ENCODE measurements at places on chromosomes 1 and 21.

DNA sequence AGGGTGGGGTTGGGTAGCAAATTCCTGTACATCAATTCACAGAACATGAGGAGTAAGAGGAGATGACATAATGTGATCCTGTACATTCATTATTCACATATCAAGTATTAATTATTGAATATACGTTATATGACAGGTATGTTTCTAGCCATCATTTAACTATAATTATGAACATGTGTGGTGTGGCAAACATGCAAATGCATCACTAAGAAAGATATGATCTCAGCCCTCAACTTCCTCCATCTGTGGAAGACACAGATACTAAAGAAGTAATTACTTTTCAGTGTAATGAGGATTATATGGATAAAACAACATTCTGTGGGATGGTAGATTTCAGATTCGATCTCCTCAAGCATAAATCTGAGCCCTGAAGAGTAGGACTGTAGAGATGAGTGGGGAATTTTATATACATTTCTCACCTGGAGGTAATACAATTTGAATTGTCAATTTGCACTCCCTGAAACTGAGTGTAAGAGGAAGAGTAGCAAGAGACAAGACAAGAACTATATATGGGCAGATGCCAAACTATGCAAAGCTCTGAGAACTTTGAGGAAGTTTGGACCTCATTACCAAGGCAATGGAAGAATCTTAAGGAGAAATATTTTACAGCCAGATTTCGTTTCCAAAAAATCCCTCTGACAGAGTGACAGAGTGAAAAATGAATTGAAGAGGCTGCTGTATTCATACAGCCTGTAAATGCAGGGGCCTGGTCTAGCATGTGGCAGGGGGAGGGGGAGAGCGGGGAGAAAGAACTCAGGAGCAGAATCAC, 275.5 kb downstream of the TPR start:
- no peak for DNase-seq

- DNase-seq = no peak
Measured at GRCh38 chr1:204326771-204327300, 32.9 kb downstream of the PLEKHA6 start.

DNA sequence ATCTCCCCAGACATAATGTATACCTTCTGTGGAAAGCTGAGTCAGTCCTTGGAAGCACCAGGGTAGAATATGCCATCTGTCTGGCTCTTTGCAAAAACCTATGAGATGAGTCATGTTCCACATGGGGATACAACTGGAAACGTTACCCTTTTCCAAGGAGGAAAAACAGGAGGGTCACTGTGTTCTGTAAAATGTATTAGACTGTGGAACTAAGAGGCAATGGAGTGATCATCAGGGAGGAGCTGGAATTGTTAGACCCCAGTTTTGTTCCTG, 16.1 kb upstream of the PSMD4 start:
- DNase-seq = peak; percentile 22

DNA sequence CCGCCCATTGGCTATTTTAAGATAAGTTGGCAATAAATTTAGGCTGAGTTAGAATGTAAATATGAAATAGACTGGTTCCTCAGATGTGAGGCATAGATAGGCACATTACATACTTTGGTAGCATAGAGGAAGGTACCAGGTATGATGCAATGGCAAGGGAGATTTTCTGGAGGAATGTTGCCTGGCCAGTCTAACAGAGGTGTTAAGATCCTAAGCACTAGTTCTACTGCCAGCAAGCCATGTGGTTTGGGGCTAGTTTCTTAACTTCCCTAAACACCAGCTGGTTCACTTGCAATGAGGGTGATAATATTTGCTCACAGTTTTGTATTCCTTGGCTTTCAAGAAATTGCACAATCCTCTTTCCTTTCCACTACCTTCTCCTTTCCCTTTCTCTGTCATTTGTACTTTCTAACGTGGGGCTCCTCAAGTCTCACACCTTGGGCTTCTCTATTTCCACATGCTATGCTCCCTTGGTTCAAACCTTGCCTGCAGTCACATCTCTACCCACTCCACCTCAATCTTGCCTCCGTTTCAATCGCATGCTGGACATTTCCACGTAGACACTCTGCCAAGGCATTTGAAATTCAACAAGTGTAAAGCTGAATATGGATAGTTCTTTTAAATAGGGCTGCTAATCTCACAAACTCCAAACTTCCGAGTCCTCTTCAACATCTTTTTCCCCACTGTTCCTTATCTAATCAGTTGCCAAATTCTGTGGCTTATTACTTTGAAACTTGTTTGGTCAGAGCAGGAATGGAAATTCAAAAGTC, 4.7 kb upstream of the CD55 start:
- DNase-seq = no peak

GRCh38 chr1:198416296-198416695, 124.2 kb downstream of the ATP6V1G3 start:
- DNase-seq = no peak
